ENCODE measurements at places on chromosomes 5 and 9. TPM values are rescaled to one million over a fixed set of nuclear protein-coding genes. Genes with fewer than 3 reads are reported as not detected.

DNA sequence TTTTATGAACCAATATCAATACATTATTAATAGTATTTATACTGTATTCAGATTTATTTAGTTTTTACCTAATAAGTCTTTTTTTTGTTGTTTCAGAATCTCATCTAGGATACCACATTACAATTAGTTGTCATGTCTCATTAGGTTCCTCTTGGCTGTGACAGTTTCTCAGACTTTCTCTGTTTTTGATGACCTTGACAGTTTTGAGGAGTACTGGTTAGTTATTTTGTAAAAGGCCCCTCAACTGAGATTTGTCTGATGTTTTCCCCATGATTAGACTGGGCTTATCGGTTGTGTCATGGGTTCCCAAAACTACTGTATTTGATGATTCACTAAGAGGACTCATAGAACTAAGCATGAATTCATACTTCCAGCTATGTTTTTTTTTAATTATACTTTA, 56.3 kb downstream of the RNF180 start:
- H3K4me3 ChIP-seq = no peak overlapping the region
- no peaks in the 10 kb centered on the region for H3K36me3 ChIP-seq
- no peaks in the 10 kb centered on the region for H3K4me1 ChIP-seq
- H3K27ac ChIP-seq = no peak overlapping the region
- DNase-seq = no peak

- no peaks in the 10 kb centered on the region for H3K4me1 ChIP-seq
- no peak overlapping the region for H3K27ac ChIP-seq
- no peak overlapping the region for H3K4me3 ChIP-seq
Observed at GRCh38 chr9:76560481-76560922, 101.5 kb downstream of the GCNT1 start.

DNA sequence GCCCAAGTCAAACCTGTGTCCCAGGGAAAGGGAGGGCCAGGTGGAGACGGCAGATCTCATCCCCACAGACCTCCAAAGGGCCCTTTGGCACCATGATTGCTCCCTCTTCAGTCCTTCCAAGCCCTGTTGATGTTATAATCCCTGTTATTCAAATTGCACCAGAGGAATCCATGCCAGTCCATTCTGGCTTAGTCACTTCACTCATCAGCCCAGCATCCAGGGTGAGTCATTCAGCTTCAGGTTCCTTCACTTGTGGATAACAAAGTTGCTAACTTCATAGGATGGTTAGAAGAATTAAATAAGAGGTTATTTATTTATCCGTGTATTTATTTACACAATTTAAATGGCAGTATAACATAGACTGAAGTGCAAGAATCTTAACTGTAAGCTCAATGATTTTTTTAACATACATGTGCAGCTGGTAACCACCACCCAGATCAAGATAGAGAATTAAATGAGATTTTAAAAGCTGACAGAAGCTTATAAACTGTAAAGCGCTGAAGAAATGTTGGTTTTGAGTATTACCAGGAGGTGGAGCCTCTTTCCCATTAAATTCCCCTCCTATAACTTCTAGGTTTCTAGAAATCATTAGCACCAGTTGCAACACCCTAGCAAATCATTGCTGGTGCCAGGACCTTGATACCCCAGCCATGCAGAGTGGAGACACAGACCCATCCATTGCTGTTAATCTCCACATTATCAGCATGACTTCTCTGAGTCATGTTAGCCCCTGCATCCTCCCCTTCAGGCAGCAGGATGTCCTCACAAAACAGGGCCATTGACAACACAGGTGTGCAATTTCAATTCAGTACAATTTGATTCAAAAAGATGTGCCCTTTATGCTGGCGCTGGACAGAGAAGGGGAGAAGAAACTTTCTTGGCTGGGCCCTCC, 77.4 kb downstream of the SEC61B start:
- no peak for DNase-seq
- peaks cover 10% of the 10 kb centered on the region for H3K4me1 ChIP-seq
- no peaks in the 10 kb centered on the region for H3K36me3 ChIP-seq
- H3K27me3 ChIP-seq = no peaks in the 10 kb centered on the region

DNA sequence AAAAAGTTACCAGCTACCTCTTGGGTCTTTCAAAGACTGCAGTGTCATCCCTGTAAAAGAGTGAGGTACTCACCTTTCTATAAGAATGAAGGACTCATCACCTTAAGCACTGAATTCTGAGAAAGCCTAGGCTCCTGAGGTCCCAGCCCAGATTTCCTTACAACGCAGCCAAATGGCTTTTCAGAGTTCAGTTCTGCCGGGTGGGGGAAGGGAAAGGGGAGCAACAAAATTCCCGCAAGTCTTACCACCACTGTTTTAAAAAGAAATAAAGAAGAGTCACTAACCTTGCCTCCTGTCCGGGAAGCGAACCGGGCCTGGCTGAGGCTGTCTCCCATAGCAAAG, 373 bp downstream of the ADAMTS12 start:
- H3K4me3 ChIP-seq = peak overlapping the region; percentile 52
- DNase-seq = no peak
- H3K36me3 ChIP-seq = no peaks in the 10 kb centered on the region

- no peak overlapping the region for H3K27ac ChIP-seq
- H3K4me1 ChIP-seq = no peaks in the 10 kb centered on the region
- no peak overlapping the region for H3K4me3 ChIP-seq
- no peak for DNase-seq
Observed at GRCh38 chr9:91261417-91261816, 100.3 kb downstream of the AUH start.

GRCh38 chr5:61362796-61363368, 30.8 kb downstream of the ZSWIM6 start:
- no peak overlapping the region for H3K27ac ChIP-seq
- peak; percentile 55 for DNase-seq
- no peak overlapping the region for H3K4me3 ChIP-seq

DNA sequence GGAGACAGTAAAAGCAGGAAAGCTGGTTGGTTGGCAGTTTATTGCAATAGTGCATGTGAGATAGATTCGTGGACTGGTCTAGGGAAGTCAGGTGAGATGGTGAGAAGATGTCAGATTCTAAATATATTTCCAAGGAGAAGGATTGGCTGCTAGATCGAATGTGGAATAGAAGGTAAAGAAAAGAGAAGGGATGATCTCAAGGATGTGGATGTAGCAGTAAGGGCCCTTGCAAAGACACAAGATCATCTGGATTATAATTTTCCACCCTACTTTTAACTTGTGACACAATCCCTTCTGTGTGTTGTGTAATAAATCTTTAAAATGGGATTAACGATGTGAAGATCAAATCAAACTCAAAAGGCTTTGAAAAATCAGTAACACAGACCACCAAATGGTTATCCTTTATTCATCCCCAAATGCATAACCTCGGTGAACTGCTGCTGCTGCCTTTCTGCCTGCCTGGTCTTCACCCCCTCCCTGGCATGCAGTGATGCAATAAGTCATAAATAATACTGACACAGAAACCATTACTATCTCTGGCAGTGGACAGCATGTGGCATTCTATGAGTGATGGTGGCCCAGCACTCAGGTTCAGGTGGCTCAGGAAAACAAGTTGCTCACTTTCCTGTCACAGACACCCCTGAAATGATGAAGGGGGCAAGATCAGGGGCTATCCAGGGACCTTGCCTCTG, 178.4 kb downstream of the FAM114A2 start:
- DNase-seq = no peak
- H3K4me3 ChIP-seq = no peak overlapping the region
- H3K36me3 ChIP-seq = no peaks in the 10 kb centered on the region
- no peaks in the 10 kb centered on the region for H3K27me3 ChIP-seq
- H3K27ac ChIP-seq = no peak overlapping the region

DNA sequence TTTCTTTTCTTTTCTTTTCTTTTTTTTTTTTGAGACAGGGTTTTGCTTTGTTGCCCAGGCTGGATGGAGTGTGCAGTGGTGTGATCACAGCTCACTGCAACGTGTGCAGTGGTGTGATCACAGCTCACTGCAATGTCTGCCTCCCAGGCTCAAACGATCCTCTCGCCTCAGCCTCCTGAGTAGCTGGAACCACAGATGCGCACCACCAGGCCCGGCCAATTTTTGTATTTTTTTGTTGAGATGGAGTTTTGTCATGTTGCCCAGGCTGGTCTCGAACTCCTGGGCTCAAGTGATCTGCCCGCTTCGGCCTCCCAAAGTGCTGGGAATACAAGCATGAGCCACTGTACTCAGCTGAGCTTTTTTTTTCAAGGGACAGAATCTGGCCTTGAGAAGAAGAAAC, 36.8 kb upstream of the TJP2 start:
- no peaks in the 10 kb centered on the region for H3K4me1 ChIP-seq
- no peaks in the 10 kb centered on the region for H3K36me3 ChIP-seq
- no peak overlapping the region for H3K27ac ChIP-seq
- no peak overlapping the region for H3K4me3 ChIP-seq
- no peaks in the 10 kb centered on the region for H3K27me3 ChIP-seq

DNA sequence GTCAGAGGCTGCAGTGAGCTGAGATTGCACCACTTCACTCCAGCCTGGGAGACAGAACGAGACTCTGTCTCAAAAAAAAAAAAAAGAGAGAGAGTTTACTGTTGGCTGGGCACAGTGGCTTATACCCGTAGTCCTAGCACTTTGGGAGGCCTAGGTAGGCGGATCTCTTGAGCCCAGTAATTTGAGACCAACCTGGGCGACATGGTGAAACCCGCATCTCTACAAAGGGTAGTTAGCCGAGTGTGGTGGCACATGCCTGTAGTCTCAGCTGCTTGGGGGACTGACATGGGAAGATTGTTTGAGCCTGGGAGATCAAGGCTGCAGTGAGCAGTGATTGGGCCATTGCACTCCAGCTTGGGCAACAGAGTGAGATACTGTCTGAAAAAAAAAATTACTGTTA, 12.6 kb downstream of the HABP4 start:
- no peak overlapping the region for H3K4me3 ChIP-seq
- H3K36me3 ChIP-seq = no peaks in the 10 kb centered on the region
- no peak for DNase-seq
- no peak overlapping the region for H3K27ac ChIP-seq
- H3K4me1 ChIP-seq = peaks cover 4% of the 10 kb centered on the region

DNA sequence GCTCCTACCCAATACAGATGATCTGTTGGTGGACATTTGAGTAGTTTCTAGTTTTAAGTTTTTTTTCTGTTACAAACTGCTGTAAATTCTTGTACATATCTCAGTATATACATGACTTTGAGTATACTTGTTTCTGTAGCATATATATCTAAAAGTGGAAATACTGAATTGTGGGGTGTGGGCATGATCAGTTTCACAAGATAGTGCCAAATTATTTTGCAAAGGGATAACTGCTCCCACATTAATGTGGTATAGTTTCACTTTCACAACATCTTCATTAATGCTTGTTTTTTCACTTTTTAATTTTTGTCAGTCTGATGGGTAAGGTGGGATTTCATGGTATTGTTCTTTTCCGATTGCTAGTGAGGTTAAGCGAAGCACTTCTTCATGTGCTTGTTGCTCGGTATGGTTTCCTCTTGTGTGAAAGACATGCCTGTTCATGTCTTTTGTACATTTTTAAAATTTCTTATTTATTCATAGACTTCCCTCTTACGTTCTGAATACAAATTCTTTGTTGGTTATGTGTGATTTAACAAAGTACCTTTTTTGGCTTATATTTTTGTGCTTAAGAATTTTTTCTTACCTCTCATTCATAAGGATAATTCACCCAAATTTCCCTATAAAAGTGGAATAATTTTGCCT, 103.5 kb downstream of the CDC42SE2 start:
- H3K4me1 ChIP-seq = no peaks in the 10 kb centered on the region
- H3K36me3 ChIP-seq = no peaks in the 10 kb centered on the region
- no peak overlapping the region for H3K27ac ChIP-seq
- no peaks in the 10 kb centered on the region for H3K27me3 ChIP-seq
- no peak for DNase-seq
- H3K4me3 ChIP-seq = no peak overlapping the region

GRCh38 chr5:28574606-28575005, 1536.2 kb upstream of the CDH9 start:
- DNase-seq = no peak
- no peaks in the 10 kb centered on the region for H3K27me3 ChIP-seq
- no peak overlapping the region for H3K4me3 ChIP-seq
- no peaks in the 10 kb centered on the region for H3K36me3 ChIP-seq
- no peak overlapping the region for H3K27ac ChIP-seq

GRCh38 chr9:125099816-125100215, 43.5 kb downstream of the SCAI start:
- H3K4me1 ChIP-seq = no peaks in the 10 kb centered on the region
- no peaks in the 10 kb centered on the region for H3K27me3 ChIP-seq
- no peak for DNase-seq
- H3K4me3 ChIP-seq = no peak overlapping the region
- H3K27ac ChIP-seq = no peak overlapping the region

DNA sequence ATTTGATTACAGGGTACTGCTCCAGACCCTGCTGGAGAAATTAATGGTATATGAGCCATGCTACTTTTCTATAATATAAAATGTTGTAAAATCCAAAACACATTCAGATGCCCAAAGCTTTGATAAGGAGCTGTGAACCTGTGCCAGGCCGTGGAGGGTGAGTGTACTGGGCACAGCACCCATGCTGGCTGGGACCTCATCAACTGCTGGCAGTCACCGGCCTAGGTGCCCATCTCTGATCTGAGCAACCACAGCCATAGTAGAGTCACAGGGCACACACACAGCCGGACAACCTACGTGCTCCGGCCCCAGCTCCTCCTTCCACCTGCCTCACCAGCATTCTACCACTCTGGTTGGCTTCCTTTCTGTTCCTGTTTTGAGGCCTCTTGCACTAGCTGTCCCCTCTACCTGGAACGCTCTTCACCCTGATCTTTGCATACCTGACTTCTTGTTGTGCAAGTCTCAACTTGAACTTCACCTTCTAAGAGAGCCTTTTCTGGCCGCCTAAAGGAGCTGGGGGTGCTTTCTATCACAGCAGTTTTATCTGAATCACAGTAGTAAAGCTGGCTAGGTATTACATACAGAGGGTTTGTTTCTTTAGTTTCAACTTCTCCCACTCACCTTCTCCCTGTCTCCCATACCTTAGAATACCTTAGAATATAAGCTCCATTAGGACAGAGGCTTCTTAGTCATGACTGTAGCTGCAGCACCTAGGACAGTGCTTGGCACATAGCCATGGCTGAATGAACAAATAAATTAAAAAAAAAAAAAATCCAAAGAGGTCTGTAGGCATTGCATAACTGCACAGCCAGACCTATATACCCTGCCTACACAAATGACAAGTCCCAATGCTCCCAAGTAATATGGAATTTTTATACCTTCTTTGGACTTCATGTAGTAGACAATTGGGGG, 51.7 kb downstream of the MED27 start:
- H3K4me3 ChIP-seq = no peak overlapping the region
- H3K36me3 ChIP-seq = no peaks in the 10 kb centered on the region
- no peak for DNase-seq

GRCh38 chr5:92887254-92887653, 693.8 kb downstream of the NR2F1-AS1 start:
- H3K36me3 ChIP-seq = no peaks in the 10 kb centered on the region
- no peaks in the 10 kb centered on the region for H3K27me3 ChIP-seq
- no peak for DNase-seq
- H3K4me3 ChIP-seq = no peak overlapping the region

Gene DNAJA1
- total RNA-seq = 169 TPM

Gene C9orf153
- 0.65 TPM for total RNA-seq

Gene RGS3
- total RNA-seq = 18.2 TPM

Gene IRX4
- total RNA-seq = 1.2 TPM

Gene NUP188
- total RNA-seq = 95.0 TPM

Gene PTCH1
- 42.3 TPM for total RNA-seq

Gene TEX48
- total RNA-seq = not detected

All from H1 (cell line).